ENCODE measurements at places on chromosomes 1 and 21.

DNA sequence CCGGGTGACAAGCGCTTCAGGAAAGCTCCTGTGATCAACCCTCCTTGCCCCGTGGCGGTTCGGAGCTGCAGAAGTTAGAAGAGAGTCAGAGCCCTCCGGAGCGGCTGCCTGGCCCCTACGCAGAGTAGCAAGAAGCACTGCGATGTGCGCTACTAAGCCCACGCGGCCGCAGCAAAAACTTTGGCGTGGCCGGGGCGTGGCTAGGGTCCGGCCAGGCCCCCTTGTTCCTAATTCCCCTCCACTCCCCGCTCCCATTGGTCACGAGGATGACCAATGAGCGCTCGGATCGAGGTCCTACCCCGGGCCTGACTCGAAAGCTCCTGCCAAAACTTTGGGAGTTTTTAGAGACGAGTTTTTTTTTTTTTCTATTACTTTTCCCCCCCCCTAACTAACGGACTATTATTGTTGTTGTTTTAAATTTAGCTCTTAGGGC is at the start of gene HLX:
Gene HLX (plus strand): TSS at position 368 of the 433 bp plus-strand sequence. CDS start 415 bp downstream, outside the sequence.
- no peak for DNase-seq

GRCh38 chr1:183164963-183165362 is 21.1 kb upstream of the LAMC2 start:
- DNase-seq = no peak

DNA sequence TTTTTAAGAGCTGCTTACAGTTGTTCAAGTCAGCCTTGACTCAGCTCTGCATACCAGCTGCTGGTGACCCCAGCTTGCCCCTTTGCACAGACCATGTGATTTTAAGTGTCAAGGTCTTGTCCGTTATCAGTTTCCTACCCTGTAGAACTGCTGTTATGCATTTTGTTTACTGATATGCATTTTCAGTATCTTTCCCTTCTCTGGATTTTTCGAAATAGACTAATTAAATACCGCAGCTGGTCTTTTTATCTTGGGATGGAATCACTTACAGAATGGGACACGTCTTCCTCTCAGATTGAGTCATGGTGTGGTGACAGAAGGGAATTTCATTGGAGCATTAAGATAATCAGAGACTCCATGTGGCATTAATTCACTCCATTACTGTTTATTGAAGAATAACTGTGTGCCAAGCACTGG is 145.6 kb downstream of the FMN2 start:
- no peak for DNase-seq

DNA sequence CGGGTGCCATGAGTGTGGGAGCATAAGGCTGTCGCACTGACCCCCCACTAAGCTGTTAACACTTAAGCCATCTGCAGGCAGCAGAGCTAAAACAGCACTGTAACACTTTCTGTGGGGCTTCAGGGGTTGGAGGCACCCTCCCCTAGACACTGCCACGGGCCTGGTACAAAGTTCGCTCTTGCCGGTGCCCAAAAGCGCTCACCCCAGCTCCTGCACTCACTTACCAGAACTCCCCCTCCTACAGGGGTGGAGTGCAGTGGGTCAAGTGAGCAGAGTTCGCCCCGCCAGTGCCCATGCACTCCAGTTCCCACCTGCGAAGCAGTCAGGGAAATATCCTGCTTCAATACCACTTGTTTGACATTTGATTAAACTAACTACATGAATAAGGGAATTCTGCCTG is 46.3 kb upstream of the CFAP298 start:
- DNase-seq = no peak

DNA sequence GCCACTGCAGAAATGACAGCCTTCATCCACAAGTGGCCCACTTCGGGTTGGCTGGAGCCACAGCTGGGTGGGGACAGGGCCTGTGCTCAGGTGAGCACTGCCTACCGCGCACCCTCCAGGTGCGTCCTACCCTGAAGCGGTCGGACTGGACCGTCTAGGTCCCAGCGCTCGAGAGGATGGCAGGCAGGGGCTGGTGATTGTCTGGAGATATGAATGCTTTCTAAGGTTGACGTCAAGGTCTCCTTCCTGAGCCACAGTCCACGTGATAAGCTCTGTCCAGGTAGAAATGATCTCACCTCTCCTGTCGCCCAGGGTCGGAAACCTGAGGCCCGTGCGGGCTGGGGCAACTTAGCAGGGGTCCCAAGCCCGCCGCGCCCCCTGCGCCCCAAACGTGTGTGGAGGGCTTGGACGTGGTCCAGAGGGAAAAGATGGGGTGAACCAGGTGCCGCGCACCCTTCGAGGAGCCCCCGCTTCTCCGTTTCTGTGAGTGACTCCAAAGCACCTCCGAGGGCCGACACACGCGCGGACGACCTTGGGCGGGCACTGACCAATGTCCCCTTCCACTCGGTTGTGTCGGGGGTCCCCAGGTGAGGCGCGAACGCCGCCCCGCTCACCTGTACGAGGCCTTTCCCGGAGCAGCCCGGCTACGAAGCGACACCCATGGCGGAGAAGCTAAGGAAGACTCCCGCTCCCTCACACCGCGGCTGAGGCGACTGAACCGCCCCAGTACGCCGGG is 853 bp upstream of the DOP1B start:
- no peak for DNase-seq

GRCh38 chr1:33866281-33866680 is 2.4 kb downstream of the HMGB4 start:
- DNase-seq = no peak

Data from NCI-H2107 (cell line).